ENCODE measurements at places on chromosomes 16 and 17.

GRCh38 chr16:19804538-19805323 lies 79.9 kb downstream of the GPRC5B start:
- peak; percentile 48 for DNase-seq

DNA sequence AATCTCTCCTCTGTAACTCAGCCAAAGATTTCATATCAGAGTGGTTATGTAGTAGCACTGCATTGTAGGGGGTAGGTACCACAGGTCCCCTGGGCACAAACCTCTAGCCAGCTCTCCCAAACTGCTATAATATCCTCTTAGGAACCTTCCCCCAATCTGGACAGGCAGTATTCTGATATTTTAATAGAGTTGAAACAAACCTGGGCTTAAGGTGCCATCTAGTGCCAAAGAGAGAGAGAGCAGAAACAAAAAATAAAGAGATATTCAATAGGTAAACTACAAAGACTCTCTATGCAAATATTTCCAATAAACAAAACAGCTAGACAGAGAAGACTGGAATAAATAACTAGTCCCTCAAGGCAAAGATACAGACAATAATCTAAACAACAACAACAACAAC lies 1070.0 kb downstream of the CDH11 start:
- DNase-seq: no peak

GRCh38 chr17:12519956-12520594 lies 145.6 kb upstream of the MYOCD start:
- no peak for DNase-seq

DNA sequence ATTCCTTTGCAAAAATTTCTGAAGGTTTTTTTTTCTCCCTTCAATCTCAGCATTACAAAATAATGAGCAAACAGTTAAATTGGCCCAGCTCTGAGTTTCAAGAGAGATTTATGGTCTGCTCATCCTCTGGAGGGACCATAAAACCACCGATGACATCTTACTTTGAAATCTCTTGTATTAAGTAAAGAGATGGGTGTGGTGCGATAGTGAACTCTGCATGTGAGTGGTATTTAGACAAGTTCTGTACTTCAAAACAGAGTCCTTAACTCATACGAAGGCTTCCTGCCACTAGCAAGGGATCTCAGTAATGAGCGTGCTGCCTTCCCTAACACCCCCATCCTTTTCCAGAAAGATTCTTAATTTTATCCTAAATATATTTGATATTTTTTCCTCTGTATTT lies 2.1 kb downstream of the FAM20A start:
- no peak for DNase-seq

DNA sequence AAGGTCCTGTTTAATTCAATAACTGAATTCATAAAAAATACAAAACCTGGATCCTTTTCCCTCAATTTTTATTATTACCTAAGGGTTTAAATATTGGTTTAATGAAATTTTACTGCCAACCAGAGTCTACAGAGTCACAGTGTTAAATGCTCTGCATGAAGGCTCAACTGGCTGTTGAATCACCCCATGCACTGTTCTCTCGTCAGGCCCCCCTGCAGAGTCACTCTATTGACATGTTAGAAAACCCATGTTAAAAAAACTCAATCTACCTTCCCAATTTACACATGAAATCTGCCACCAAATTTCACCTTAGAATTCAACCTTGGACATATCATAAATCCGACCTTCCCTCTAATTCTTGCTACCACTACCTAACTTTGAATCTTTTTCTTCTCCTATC lies 43.3 kb upstream of the ULK2 start:
- DNase-seq: no peak

DNA sequence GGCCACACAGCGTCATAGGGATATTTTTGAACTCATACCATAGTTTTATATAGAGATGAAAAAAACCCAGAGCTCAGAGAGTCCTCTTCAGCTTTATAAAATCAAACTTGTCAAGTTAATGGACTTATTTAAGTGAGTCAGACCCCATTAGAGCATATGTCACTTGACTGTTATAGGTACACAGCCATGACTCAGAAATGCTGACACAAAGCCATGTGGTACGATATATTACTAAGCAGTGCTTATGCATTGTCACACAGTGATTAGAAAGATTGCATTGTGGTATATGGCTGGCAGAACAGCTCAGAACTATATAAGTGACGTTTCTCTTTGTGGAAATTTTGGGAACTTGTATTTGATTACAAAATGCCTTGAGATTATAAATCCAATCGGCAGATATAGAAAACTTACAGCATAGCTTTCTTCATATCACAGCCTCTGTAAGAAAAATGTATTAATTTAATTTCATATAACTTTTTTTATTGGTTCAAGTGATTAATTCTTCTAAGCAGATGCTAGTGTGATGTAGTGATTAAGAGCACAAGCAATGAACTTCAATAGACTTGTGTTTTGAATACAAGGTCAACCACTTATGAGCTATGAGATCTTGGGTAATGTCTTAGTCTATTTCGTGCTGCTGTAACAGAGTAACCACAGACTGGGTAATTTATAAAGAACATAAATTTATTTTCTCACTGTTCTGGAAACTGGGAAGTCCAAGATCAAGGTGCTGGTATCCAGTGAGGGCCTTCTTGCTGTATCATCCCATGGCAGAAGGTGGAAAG lies 25.8 kb upstream of the GINS3 start:
- no peak for DNase-seq

- no peak for DNase-seq
Observed at GRCh38 chr17:14875557-14876412, 389.3 kb downstream of the PMP22 start.

- DNase-seq: no peak
Observed at GRCh38 chr17:330993-331701, 21.5 kb downstream of the RPH3AL start.

Data from colonic mucosa (tissue), 4 donors.